Right forelimb (tissue), 1 donor: ENCODE measurements at places on chromosomes 5 and 9.

DNA sequence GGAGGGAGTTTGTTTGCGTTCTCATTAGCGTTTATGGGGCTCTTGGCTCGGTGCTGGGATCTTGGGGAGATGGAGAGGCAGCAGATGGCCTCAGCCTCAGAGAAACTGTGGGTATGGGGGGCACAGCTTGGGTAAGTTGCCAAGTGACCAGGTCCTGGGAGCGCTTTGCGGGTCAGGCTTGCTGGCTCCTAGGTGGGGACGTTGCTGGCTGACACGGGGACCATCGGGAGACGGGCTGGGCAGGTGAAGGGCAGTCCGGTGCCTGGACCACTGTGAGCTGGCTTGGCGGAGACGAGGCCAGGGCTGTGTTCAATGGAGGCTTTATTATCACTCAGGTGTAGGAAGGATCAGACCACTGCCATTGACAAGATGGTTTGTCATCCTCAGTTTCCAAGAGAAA lies 30.0 kb downstream of the FGD3 start:
- DNase-seq, result no peak

- DNase-seq, result no peak
These were observed 69.9 kb upstream of the OR2K2 start for GRCh38 chr9:111399772-111400563.

GRCh38 chr9:114098021-114098935 lies 814 bp downstream of the KIF12 start:
- DNase-seq, result no peak

DNA sequence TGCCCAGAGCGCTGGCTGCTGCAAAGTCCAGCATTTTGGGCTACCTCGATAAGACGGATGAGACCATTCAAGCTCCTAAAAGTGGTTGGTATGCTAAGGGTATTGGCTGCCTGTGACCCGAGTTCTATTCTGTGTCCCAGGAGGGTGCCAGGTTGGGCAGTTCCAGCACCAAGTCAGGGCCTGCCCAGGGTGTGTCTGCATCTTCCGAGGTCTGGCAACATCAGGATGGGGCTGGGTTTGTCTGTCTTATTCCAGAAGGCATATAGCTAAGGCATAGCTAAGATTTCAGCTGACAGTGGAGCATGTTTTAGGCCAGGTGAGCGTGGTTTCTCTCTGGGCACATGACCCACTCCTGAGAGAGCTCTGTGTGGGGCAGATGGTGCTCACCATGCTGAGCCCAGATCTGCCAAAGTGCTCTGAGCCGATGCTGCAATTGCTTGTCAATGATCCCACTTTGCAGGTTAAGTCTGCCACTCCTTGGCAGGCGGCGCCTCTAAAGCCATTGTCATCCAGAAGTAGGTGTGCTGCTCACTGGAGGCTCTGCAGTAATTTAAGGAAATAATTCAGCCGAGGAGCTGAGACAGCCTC lies 7.8 kb downstream of the SLC9A3 start:
- no peak for DNase-seq

GRCh38 chr5:158320178-158320674 lies 461.3 kb upstream of the CLINT1 start:
- DNase-seq, result no peak

DNA sequence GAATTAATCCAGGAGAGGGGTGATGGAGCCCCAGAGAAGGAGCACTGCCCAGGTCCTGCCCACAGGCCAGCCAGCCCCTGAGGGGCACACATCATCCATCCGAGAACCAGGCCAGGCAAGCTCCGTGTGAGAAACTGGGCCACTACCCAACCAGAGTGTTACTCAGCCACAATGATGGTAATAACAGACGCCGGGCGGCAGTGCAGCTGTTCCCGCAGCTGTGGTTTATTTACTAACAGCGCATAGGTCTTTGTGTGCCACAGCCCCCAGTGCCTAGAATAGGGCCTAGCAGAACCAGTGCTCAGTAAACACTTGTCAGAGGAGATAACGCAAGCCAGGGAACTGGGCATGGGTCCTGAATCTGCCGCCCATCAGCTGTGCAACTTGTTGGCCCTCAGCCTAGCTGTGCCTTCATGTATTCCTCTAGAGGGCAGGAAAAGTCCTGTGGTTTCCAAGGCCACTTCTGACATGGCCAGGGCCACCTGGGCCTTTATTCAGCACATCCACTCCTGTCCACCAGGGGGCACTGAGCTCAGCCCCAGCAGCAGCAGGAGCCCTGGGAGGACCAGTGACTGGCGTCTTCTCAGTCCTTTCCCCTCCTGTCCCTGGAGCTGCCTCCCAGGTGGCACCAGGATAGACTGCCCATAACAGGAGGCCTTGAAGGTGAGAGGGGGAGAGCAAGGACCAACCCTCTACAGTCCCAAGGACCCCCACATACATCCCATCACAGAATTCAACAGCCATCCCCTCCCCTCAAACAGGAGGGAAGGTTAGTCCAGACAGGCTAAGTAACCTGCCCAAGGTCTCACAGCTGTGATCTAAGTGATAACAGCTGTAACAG lies 2.1 kb downstream of the MXD3 start:
- DNase-seq, result peak; percentile 76
